ELR (cell line): ENCODE measurements at places on chromosomes 4 and X.

GRCh38 chr4:15653420-15653819, 1.7 kb downstream of the FBXL5 start:
- peak; percentile 19 for DNase-seq

DNA sequence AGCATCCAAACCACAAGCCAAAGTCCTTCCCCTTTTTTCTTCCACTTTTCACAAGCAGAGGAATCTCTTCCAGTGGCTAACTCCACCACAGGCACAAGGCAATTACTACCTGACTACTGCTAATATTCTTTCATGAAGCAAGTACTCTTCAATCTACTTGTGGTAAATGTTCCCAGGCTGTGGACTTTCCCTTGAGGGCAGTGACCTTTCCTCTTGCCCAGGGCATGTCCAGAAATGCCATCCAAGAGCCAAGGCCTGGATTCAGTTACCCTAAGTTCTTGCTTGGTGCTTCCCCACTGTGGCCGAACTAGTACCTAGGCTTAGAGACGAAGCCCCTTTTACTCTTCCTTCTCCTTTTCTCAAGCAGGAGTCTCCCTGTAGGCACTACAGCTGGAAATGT, 400.7 kb downstream of the DCAF12L2 start:
- DNase-seq: no peak

DNA sequence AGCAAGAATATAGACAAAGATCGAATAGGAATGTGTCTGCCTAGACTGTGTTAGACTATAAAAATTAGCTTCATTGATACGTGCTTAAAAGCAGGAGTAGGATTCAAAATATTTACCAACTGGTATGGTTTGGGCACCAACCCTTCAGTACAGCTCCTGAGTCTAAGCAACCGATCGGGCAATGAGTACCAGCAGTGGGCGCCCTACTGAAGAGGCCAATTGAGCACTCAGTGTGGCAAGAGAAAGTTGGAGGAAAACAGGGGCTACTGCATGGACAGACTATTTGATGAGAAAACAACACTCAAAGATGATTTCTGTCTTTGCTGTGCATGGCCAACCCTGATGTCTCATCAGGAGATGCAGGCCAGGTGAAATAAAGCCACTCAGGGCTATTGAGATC, 176.0 kb upstream of the NWD2 start:
- DNase-seq: no peak

- no peak for DNase-seq
Measured at GRCh38 chr4:180240670-180241069, 2002.5 kb upstream of the TENM3 start.

DNA sequence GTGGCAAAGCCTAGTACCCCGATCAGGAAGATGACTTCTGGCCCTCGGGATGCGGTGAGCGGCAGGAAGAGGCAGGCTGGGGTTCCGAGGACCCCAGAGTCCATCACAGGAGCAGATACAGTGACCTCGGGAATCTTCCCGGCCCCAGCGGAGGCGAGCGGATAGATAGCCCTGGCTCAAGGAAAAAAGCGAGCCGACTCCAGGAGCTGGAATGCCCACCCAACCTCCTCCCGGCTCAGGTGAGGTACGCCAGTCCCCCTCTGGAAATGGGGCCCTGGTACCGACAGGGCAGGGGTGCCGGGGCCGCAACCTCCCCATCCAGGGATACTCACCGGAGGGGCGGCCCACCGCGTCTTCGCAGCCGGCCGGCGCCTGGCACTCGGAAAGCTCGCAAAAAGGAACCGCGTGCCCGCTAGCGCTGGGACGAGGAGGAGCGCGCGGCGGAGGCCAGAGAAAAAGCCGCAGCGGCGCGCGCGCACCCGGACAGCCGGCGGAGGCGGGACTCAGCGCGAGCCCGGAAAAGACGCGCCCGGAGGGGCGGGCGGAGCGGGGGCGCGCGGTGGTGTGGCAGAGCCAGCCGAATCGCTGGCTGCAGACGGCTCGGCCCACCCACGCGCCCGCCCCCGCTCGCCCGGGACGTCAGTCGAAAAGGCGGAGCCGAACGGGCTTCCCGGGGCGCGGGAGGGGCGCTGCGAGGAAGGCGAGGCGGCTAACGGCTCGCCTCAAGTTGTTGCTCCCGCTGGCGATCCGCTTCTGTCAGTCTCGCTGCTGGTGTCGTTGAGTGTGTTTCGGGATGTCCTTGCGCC, at the start of gene ACSL4:
ACSL4 (minus strand) TSS at position 451 of the 806 bp plus-strand sequence. CDS start 49,894 bp downstream, outside the sequence.
- peak; percentile 84 for DNase-seq

- peak; percentile 2 for DNase-seq
Measured at GRCh38 chr4:47661741-47662140, 176.1 kb downstream of the CORIN start.

- DNase-seq: no peak
Measured at GRCh38 chrX:48472225-48472624, 2.2 kb upstream of the SLC38A5 start.

GRCh38 chr4:128517739-128518510, 230.3 kb upstream of the PGRMC2 start:
- DNase-seq: peak; percentile 94

GRCh38 chr4:13483768-13484121, 395 bp downstream of the RAB28 start:
- peak; percentile 82 for DNase-seq

GRCh38 chr4:85393201-85393600, 81.7 kb upstream of the ARHGAP24 start:
- no peak for DNase-seq

DNA sequence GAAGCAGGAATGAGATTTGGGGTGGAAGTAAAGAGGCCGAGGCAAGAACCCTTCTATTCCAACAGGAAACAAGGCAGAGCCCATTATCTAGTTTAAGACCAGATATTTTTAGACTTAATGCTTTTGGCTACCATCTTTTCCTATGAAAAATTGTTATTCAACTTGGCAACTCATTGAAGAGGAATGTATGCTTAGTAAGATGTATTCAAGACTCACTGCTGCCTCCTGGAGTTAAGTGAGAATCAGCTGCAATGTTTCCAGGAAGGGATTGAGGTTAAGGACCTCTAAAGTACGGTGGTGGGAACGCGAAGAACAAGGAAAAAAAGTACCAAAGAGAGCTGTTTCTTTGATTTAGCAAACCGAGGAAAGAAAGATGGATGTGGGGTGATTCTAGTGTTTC, 89.1 kb downstream of the RAPGEF2 start:
- DNase-seq: peak; percentile 83

DNA sequence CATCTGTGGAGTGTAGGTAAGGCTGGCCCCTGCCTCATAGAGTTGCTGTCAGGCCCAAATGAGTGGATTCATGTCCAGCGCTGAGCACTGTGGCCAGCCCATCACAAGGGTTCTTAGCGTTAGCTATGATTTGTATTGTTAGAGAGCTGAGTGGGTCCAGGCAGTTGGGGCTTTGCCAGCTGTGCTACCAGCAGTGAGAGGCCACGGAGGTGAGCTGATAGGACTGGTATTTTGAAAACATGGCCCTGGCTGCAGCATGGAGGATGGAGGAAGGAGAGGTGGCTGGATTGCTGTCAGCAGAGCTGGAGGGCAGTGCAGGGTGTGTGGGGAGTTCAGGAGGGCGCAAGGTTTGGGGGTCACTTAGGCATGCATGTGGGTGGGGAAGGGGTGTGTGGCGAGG, 69.8 kb downstream of the PSAPL1 start:
- DNase-seq: no peak

DNA sequence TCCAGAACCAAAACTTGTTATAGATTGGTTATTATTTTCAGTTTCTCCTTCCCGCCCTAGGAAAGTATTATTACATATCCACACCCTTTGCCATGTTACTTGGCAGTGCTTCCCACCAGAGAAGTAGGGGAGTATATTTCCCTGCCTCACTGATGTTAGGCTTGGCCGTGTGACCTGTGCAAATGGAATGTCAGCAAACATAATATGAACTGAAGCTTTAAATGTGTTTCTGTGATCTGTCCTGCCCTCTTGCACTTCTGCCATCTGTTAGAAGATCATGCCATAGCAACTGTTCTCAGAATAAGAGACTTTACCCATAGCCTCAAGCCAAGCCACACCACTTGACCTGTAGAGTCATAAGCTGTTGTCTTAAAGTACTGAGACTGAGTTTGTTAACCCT, 36.7 kb upstream of the NEUROG2 start:
- peak; percentile 73 for DNase-seq

DNA sequence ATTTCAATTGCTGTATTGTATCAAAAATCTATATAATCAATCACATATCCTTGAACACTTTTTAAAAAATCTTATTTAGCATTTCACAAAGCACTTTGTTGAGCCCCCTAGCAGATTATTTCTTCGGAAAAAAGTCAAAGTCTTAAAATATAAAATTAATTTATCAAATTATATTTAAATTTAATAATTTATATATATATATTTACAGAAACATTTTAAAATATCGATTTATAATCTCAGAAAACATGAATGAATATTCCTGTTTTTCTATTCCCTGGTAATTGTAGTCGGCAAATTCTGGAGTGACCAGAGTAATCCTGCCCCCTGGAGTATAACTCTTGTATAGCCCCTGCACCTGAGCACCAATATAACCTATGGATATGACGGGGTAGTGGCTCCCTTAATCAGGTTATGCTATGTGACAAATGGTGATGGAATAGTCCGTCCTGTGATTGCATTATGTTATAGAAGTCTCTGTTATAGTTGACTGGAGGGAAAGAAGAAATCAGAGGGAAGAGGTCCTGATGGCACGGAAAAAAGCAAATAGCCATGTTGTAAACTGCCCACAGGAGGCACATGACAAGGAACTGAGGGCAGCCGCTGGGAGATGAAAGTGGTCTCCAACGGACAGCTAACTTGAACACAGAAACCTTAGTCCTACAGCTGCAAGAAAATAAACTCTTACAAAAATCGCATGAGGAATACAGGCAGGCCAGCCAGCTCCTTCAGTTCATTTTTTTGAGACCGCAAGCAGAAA, 1092.3 kb downstream of the ARAP2 start:
- peak; percentile 55 for DNase-seq
